ENCODE measurements at places on chromosomes 12 and 14.

DNA sequence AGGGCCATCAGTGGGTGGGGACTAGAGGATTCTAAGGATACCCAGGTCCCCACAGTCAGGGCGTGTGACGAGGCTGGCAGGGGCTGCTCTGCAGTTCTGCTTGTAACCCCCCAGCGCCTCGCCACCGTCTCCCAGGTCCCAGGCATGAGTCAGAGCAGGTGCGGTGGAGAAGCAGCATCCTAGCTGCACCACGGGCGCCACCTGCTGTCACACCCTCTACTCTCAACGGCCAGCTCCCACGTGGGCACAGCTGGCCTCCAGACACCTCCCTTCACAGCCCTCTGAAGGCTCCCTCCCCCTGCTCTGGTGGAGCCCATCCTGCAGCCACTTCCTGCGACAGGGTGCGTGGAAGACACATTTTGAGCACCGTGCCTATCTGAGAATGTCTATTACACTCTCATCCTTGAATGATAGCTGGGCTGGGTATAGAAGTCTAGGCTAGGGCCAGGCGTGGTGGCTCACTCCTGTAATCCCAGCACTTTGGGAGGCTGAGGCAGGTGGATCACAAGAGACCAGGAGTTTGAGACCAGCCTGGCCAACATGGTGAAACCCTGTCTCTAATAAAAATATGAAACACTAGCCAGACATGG, 6.9 kb upstream of the NUDT14 start:
- no peak for DNase-seq

DNA sequence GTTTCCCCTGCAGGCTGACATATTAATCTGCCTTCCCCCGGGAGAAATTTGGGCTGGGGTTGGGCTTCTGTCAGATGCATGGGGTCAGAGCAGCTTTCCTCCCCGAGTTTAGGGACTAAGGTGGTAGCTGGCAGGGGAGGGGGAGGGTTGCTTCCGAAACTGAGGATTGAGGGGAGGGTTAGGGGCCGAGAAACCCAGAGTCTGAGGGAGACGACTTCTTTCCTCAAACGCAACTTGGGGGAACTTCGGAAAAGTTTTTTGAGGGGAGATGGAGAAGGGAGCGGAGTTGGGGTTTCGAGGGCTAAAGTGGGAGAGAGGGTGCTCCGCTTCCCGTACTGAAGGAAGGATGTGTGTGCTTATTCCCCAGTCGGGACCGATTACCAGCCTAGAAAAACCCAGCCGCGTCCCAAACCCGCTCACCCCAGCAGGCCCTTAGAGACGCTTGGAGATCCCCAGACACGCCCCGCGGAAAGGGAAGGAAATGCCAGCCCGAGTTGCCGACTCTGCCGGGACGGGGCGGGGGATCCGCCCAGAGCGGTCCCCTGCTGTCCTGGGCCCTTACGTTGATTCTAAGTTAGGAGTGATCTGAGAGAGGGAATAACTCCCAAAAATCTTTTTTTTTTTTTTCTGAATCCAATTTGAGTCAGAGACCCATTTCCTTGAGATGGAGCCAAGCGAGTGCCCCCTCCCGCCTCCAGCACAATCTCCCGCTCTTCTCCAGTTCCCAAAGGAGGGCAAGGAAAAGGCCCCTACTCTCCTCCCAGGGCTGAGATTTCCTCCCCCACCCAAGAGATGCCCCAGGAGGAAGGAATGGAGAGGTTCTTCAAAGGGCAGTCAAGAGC, 61.9 kb downstream of the SMUG1 start:
- no peak for DNase-seq

DNA sequence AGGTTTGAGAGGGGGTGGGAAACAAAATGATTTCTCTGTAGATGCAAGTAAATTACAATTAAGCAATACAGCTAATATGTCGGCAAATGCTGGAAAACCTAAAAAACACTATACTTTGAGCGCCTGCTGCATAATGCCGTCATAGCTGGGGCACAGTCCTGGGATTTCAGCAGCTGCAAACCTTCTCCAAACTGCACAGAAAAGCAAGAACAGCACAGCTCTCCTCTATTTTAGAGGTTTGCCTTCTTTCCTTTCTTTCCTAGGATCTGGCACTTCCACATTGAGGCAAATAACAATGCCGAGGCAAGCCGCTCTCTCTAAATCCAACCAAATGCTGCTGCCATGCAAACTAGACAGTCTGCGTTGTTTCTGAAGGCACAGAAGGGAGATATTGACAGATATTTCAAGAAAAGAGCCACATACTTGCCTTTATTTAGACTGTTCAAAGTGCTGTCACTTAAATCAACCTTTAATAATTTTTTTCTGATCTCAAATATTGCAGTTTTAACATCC, 287.1 kb upstream of the G2E3 start:
- DNase-seq = no peak

DNA sequence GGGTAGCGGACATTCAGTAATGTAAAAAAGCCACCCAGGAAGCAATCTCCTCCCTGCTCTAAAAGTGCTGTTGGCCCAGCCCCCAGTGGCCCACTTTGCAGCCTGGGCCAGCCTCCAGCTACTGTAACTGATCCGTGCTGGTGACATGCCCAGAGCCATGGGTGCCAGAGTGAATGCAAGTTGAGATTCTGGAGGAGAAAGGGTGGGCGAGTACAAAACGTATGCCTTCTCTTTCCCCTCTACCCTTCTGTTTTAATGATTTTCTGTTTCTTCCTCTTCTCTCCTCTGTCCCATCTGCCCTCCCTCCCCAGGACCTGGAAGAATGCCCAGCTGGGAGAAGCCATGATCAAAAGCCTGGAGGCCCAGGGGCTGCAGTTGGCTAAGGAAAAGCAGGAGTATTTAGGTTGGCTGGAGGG, 16.9 kb downstream of the PLEKHD1 start:
- no peak for DNase-seq

- DNase-seq = no peak
These were observed 40.3 kb downstream of the NOPCHAP1 start for GRCh38 chr12:105026411-105026810.

DNA sequence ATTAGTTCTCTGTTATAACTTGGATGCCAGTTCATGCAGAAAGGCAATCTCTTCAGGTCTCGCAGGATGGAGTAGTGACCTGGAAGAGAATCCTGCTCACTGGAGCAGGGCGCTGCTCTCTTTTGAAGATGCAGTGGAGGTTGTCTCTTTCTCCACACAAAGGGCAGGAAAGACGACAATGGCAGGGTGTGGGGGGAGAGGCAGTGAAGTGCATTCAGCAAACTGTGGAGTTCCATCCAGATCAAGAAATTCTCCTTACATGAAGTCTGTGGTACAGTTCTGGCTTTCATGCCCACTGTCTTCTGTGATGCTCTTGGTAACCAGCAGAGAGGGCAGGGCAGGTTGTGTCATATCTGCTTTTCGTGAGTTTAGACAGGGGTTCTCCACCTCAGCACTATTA, 6.6 kb upstream of the PPP2R5C start:
- no peak for DNase-seq

Measured in T-helper 17 cell (primary cell).